ENCODE measurements at places on chromosomes 11 and 22.

- DNase-seq, result no peak
These were observed 933 bp upstream of the DLAT start for GRCh38 chr11:112024178-112024772.

DNA sequence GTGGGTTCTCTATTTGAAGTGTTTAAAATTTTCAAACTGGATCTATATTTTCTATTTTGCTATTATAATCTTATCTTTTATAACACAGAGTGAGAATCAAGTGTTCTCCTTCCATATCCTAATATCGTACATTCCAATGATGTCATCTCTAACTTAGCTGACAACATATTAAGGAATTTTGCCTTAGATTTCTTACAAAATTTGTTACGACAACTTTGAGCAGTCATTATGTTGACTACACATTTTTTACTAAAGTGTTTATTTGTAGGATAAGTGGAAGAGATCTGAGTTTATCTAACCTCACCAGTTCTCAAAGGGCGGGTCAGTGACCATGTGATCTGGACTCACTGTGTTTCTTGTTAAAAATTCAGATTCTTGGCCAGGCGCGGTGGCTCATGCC lies 12.7 kb downstream of the BTG4 start:
- no peak for DNase-seq

- no peak for DNase-seq
These were observed 147.9 kb upstream of the TBCEL start for GRCh38 chr11:120875986-120876385.

DNA sequence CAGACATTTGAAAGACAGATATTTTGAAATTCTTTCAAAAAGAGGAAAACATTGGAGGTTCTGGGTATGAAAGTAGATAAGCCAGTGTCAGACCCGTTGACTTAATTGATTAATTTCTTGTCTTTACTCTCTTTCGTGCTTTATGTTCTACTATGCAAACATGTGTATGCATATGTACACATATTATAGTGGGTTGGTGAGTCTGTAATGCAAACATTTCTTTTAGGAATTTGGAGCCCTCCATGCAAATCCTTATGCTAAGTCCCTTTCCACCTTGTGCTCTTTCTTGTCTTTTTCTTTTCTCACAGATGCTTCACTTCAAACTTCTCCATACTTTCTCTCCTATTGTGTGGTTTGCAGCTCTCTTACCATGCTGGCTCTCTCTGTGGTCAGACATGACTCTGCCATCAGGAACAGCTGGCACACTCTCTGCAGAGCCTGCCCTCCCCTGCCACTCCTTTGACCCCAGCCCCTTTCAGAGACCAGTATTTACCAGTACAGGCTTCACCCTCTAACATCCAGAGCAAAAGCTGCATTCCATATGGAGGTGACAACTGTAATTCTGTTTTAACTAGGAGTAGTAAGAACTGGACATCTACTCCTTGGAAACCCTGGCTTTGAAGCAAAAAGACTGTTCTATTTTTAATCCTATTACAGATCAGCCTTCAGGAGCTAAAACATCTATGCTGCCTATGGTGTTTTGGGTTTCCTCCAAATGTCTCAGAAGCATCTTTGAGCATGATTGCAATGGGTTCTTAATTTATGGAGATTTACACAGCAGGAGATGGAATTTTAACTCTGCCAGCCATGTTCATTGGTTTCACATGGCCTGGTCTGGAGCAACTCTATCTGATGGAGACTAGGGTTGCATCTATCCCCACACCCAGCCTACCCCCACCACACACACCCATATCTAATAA lies 386.9 kb upstream of the FAT3 start:
- no peak for DNase-seq

DNA sequence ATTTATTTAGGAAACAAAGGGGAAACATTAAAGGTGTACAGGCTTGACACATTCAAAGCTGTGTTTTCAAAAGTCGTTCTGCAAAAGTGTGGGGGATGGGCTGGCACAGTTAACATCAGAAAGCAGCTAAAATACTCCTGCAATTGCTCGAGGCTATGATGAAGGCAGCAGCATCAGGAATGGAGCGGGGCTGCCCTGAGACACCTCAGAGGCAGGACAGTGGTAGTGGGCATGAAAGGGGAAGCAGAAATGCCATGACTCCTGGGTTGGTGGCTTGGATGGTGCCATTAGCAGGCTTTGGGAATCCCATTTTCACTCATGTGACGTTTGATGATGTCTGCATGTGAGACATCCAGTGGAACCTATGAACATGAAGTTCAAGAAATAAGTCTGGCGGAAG lies 646 bp downstream of the NCAPD3 start:
- DNase-seq, result no peak

GRCh38 chr22:39174498-39175352 lies 22.2 kb upstream of the CBX7 start:
- DNase-seq, result peak; percentile 59

DNA sequence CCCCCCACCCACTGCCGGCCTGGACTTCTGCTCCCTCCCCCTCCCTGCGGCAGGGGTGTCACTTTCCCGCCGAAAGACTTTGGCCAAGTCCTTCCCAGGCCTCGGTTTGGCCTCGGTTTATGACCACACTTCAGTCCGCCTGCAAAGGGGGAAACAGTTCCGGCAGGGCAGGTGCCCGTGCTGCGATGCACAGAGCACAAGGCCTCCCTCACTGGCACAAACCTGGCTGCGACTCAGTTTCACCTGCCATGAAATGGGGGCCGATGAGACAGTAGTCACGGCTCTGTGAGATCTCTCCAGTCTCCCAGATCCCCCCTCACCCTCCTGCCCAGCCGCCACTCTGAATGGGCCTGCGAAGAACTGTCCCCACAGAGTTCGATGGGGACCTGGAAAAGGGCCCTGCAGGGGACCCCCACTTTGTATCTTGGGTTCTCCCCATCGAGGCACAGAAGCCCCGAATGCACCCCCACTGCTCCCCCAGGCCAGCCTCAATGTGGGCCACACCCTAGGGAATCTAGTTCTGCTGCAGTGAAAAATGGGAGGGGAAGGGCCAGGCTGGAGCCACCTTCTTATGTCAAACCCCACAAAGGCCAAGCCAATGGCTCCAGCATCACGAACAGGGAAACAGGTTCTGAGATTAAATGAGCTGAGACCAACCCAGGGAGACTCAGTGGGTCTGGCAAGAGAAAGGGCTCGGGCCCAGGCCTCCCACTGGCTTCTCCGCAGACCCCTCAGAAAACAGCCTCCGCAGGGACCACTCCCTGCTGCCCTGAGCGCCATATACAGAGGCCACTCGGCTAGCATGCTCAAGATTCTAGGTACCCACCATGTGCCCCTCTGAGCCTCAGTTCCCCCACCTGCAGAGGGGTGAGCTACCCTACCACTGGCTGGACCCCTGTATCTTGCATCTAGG lies 29.0 kb downstream of the ARVCF start:
- DNase-seq, result no peak

- no peak for DNase-seq
These were observed 1.7 kb upstream of the OR52K1 start for GRCh38 chr11:4480577-4481239.

GRCh38 chr11:38517991-38518390 lies 1920.0 kb upstream of the RAG2 start:
- no peak for DNase-seq

DNA sequence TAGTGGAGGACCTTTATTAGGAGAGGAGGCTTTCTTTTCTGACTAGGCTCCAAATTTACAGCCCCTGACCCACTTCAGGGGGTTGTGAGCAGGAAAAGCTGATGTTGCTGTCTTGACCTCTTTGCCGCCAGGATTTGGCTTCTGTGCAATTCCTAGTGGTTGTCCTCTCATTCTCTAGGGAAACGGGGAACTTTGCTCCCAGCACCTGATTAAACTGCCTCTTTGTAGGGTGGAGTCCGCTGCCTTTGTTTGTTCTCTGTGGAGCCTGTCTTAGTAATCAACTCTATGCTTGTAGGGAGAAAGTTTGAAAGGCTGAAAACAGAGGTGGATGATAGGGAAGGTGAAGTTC lies 16.3 kb downstream of the CTNND1 start:
- no peak for DNase-seq

GRCh38 chr11:127454856-127455255 lies 454.3 kb upstream of the KIRREL3 start:
- no peak for DNase-seq

DNA sequence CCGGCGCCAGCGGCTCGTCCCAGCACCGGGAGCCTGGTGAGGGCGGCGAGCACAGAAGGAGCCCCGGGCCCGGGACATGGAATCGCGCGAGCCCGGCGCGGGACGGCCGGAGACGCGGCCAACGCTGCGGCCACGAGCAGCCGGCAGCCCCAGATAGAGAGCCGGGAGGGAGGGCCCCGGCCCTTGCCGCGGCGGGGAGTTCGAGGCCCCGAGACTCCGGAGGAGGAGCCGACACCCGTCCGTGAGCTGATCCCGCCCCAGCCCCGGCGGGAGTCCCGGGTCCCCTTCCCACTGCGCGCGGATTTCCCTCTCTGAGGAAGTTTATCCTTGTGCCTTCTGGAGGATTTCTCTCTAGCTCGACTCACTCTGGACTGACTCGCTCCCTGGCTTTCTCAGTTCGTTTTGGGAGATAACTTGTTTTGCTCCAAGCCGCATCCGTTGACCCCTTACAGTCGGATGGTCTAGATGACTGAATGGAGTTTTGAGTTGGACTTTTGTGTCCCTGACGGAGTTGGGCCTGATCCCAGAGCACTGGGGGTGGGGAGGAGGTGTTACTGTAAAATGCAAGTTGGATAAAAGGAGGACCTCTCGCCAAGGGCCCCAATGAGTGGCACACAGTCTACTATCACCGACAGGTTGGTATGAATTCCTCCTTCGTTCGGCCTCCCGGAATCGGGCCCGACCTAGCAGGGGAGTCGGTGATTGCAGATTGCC lies 585 bp downstream of the ARHGEF12 start:
- no peak for DNase-seq

All from stimulated activated CD8-positive, alpha-beta memory T cell treated with anti-CD3 and anti-CD28 coated beads, Interleukin-2, amount 100 ng/mL, for 1 hour (primary cell).